Central memory CD8-positive, alpha-beta T cell (primary cell): ENCODE measurements at places on chromosomes 5 and 9.

- H3K27ac ChIP-seq, result no peak overlapping the region
- no peak for DNase-seq
- H3K27me3 ChIP-seq, result no peaks in the 10 kb centered on the region
- H3K36me3 ChIP-seq, result no peaks in the 10 kb centered on the region
- H3K4me3 ChIP-seq, result no peak overlapping the region
Measured at GRCh38 chr5:57956636-57957035, 474.0 kb upstream of the ACTBL2 start.

DNA sequence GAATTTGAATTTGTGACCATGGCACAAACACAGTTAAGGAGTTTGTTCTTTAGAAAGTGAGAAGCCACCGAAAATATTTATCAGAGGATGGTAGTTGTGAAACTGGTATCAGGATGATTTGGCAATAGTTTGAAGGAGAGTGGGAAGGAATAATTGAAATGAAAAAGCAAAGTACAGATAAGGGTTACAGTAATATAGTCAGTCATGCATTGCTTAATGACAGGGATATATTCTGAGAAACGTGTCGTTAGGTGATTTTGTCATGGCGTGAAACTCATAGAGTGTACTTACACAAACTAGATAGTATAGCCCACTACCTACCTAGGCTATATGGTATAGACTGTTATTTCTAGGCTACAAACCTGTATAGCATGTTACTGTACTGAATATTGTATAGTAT is 84.2 kb downstream of the GPBP1 start:
- peaks cover 28% of the 10 kb centered on the region for H3K4me1 ChIP-seq
- H3K4me3 ChIP-seq, result no peak overlapping the region
- peak overlapping the region; percentile 63 for H3K27ac ChIP-seq
- H3K27me3 ChIP-seq, result no peaks in the 10 kb centered on the region
- no peak for DNase-seq

- no peak overlapping the region for H3K4me3 ChIP-seq
- no peak for DNase-seq
- no peaks in the 10 kb centered on the region for H3K4me1 ChIP-seq
Measured at GRCh38 chr9:98750364-98751060, 41.8 kb upstream of the GABBR2 start.

DNA sequence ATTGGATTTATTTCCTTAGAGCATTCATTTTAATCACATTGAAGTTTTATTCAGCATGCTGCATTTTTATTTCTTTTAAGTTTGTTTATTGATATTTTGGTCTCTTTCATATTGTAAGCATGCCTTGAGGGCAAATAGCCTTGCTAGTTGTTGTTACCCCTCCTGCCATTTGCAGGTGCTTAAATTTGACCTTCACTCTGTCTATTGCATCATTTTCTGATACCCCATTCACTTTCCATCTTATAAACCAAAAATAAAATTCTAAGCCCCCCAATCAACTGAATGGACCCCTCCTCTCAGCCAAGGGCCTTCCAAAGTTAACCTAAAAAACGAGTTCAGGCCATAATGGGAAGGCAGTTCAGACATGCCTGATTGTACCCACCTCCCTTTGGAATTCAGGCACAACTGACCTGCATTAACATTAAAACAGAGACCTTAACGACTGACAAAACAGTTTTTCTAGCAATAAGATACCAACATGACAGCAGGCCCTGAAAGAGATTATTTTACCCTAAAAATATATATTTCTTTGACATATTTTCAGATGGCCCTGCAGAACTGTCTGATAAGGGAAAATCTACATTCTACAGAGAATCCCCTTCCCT is 32.1 kb downstream of the TARS1 start:
- peaks cover 28% of the 10 kb centered on the region for H3K36me3 ChIP-seq
- H3K4me1 ChIP-seq, result no peaks in the 10 kb centered on the region
- DNase-seq, result no peak
- no peak overlapping the region for H3K4me3 ChIP-seq

GRCh38 chr9:138020120-138020794 is 142.7 kb downstream of the CACNA1B start:
- H3K4me3 ChIP-seq, result no peak overlapping the region
- H3K36me3 ChIP-seq, result no peaks in the 10 kb centered on the region
- peaks cover 28% of the 10 kb centered on the region for H3K27me3 ChIP-seq
- no peak for DNase-seq

- peak overlapping the region; percentile 85 for H3K4me3 ChIP-seq
- peaks cover 44% of the 10 kb centered on the region for H3K36me3 ChIP-seq
- peak overlapping the region; percentile 93 for H3K27ac ChIP-seq
- H3K27me3 ChIP-seq, result no peaks in the 10 kb centered on the region
- DNase-seq, result no peak
Measured at GRCh38 chr9:33163433-33164137, 3.6 kb downstream of the B4GALT1 start.

DNA sequence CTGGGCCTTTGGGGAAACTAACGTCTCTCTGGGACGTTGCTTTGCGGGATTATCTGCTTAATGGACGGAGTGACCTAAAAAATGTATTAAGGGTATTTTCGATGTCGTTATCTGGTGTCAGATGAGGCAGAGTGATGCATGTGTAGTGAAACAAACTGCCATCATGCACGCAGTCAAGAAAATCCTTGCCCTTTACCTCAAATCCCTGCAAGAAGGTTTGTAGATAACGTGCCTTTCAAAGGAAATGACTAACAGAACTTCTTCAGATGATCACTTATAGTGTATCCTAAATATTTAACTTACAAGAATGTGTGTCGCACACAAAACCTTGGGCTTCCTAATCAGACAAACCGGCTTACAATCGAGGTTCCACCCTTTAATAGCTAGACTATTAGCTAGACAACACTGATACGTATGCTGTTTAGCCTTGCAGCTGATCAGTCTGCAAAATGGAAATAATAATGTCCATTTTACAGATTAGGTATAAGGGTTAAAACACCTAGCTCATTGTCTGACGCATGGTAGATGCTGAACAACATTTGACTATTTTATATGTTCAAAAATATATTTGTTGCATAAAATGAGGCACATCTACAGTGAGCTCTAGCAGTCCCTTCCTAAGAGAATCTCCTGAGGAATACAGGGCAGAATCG is 541 bp upstream of the TBCA start:
- DNase-seq, result no peak
- H3K4me1 ChIP-seq, result peaks cover 32% of the 10 kb centered on the region
- no peaks in the 10 kb centered on the region for H3K27me3 ChIP-seq
- peak overlapping the region; percentile 95 for H3K27ac ChIP-seq
- H3K36me3 ChIP-seq, result peaks cover 21% of the 10 kb centered on the region
- H3K4me3 ChIP-seq, result peak overlapping the region; percentile 90

- no peak overlapping the region for H3K4me3 ChIP-seq
- H3K27me3 ChIP-seq, result no peaks in the 10 kb centered on the region
- no peaks in the 10 kb centered on the region for H3K4me1 ChIP-seq
- no peak for DNase-seq
Measured at GRCh38 chr9:78325343-78325742, 28.4 kb downstream of the PSAT1 start.

GRCh38 chr5:66179297-66180051 is 35.4 kb downstream of the SREK1 start:
- no peaks in the 10 kb centered on the region for H3K4me1 ChIP-seq
- no peak overlapping the region for H3K4me3 ChIP-seq
- no peaks in the 10 kb centered on the region for H3K27me3 ChIP-seq

- H3K27me3 ChIP-seq, result no peaks in the 10 kb centered on the region
- peaks cover 10% of the 10 kb centered on the region for H3K4me1 ChIP-seq
- DNase-seq, result no peak
- no peak overlapping the region for H3K27ac ChIP-seq
- no peak overlapping the region for H3K4me3 ChIP-seq
- H3K36me3 ChIP-seq, result peaks cover 30% of the 10 kb centered on the region
Measured at GRCh38 chr9:120454467-120454866, 125.5 kb downstream of the CDK5RAP2 start.

DNA sequence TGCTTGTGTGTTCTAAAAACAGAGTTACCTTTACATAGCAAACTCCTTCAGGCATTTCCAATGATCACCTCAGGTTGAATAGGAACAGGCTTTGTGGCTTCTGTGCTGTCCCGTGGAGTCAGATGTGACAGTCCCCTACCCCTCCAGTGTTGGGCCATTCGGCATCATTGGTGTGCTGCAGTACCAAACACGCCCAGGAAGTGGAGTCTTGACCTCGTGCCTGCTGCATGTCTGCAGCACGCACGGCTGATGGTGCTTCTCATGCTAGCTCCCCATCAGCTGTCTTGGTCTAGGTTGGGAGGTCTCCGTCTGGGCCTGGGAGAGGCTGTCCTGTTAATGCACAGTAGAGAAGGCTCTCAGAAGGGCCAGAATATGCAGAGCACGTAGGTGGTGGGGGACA is 42.5 kb upstream of the PHF2 start:
- H3K4me1 ChIP-seq, result peaks cover 13% of the 10 kb centered on the region
- H3K4me3 ChIP-seq, result no peak overlapping the region
- H3K27me3 ChIP-seq, result no peaks in the 10 kb centered on the region
- peaks cover 50% of the 10 kb centered on the region for H3K36me3 ChIP-seq

DNA sequence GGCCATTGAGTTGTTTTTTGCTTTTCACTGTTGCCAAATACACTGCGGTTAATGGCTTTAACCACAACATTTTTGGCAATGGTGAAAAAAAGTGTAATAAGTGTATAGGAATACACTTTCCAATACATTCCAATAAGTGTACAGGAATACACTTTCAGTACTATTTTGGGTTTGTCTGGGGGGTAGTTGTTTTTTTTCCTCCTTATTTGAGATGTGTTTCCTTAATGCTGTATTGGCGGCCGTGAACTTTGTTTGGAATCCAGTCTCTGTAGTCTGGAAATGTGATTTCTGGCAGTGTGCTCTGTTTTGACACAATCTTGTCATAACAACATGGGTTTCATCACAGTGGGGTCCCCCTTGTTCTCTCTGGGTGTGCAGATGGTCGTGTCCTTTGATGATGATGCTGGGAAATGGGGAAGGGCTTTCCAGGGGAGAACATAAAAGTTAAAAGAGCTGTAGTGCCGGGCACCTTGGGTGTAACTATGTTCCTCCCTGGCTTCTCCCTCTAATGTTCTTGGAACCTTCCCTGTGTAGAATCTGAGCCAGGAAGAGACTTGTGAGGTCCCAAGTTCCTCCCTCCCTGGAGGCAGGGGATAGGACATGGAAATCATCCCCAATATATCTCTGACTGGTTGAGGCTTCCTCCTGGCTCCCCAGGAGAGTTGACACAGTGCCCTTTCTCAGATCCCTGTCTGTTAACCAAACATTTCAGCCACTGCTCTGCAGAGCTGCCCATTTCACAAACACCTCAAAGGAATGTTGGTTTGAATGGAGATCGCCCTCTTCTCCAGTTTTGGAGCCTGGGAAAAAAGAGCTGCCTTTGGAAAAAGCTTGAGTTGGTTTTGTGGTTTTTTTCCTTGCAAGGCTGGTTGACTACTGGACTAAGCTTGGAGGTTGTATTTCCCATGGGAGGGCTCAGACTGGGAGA is 44.8 kb downstream of the RCL1 start:
- H3K36me3 ChIP-seq, result peaks cover 18% of the 10 kb centered on the region
- peaks cover 11% of the 10 kb centered on the region for H3K4me1 ChIP-seq
- no peak overlapping the region for H3K27ac ChIP-seq

- H3K4me1 ChIP-seq, result peaks cover 79% of the 10 kb centered on the region
- peak overlapping the region; percentile 33 for H3K4me3 ChIP-seq
- H3K36me3 ChIP-seq, result peaks cover 5% of the 10 kb centered on the region
Measured at GRCh38 chr5:80184235-80185023, 71.4 kb downstream of the SERINC5 start.

DNA sequence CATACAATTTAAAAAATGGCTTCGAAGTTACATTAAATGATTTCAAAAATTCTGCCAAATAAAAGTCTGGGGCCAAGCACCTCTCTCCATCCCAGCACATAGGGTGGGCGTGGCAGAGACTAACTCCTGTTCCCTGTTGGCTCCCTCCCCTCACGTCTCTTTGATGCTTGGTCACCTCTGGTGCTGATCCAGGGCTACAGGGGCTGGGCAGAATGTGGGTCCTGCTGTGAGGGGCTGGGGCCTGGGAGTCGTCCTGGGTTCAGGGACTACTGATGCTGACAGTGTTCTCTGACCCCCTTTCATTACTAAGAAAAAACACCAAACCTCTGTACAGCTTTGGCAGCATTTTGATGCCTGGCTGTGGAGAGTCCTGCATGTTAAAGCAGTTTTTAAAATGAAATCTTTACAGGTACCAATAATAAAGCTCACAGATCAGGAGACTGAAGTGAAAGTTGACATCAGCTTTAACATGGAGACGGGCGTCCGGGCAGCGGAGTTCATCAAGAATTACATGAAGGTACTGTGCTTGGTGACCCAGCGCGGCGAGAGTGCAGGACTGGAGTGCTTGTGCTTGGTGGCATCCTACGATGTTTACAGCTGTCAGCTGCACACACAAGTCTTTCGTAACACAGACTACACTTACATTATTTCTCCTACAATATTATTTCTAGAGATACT is 29.0 kb downstream of the TENT4A start:
- no peak overlapping the region for H3K27ac ChIP-seq
- no peak for DNase-seq
- H3K27me3 ChIP-seq, result no peaks in the 10 kb centered on the region
- H3K4me3 ChIP-seq, result no peak overlapping the region
- peaks cover 40% of the 10 kb centered on the region for H3K36me3 ChIP-seq

DNA sequence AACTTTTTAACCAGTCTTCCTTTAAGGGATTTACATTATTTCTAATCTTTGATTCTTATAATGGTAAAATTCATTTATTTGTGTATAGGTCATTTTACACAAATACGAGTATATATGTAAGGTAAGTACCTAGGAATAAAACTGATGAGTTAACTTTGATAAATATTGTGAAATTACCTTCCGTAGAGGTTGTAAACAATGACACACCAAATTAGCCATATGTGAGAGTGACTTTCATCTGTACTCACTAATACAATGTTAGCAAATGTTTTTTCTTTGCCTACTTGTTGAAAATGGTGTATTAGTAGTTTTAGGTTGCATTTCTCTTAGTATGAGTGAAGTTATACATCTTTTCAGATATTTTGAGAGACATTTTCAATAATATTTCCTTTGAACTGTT is 42.6 kb upstream of the TSLP start:
- no peaks in the 10 kb centered on the region for H3K36me3 ChIP-seq
- H3K27me3 ChIP-seq, result peaks cover 33% of the 10 kb centered on the region
- DNase-seq, result no peak
- no peaks in the 10 kb centered on the region for H3K4me1 ChIP-seq
- H3K4me3 ChIP-seq, result no peak overlapping the region
- no peak overlapping the region for H3K27ac ChIP-seq

GRCh38 chr9:87659534-87660419 is 66.1 kb upstream of the CTSL start:
- peaks cover 26% of the 10 kb centered on the region for H3K27me3 ChIP-seq
- H3K36me3 ChIP-seq, result no peaks in the 10 kb centered on the region
- H3K4me3 ChIP-seq, result no peak overlapping the region
- H3K27ac ChIP-seq, result no peak overlapping the region

DNA sequence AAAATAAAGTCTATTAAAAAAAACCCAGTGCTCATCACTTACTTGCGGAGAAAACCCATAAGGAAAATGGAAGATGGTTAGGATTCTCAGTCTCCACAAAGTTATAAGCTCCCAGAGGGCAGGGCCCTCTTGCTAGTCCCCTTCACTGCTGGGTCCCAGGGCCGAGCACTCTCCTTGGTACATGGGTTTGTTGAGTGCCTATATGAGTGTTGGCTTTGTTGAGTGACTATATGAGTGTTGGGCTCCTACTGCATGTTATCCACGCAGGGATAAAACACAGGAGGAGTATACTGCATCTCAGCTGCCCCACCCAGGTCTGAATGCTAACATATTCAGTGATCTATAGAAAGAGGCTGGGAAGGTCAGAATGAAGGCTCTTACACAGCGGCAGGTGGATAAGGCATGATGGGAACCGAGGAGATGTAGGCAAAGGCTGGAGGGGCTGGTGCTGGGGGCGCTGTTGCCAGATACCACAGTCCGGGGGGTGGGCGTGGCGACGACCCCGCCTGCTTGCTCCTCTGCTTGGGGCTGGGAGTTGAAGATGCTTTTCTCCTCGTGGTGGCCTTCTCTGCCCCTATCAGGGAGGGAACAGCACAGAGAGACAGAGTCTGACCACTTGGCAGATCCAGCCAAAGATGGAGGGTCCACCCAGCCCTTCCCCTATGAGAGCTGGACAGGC is 11.6 kb downstream of the ORM2 start:
- H3K4me1 ChIP-seq, result peaks cover 24% of the 10 kb centered on the region
- H3K27me3 ChIP-seq, result no peaks in the 10 kb centered on the region
